ENCODE measurements at places on chromosomes 4 and X.

- DNase-seq, result no peak
Measured at GRCh38 chr4:76078033-76078613, 3.6 kb downstream of the ART3 start.

DNA sequence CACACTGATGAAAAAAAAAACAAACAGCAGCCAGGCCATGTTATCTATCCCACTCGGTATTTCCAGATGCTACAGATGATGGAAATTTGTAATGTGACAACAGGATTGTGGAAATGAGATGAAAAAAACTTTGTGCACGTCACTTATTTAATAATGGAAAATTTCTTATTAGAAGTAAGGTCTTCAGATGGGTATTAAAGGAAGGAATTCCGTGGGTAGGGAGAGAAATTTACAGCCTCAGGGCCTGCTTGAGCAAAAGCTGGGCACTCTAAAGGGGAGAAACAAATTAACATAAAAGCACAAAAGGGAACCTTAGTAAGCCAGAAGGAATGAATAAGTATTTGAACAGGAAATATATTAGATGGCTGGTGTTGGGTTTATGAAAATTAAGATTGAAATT lies 4.2 kb upstream of the PKD2 start:
- no peak for DNase-seq

GRCh38 chr4:173365359-173365996 lies 5.3 kb upstream of the SAP30 start:
- DNase-seq, result no peak

DNA sequence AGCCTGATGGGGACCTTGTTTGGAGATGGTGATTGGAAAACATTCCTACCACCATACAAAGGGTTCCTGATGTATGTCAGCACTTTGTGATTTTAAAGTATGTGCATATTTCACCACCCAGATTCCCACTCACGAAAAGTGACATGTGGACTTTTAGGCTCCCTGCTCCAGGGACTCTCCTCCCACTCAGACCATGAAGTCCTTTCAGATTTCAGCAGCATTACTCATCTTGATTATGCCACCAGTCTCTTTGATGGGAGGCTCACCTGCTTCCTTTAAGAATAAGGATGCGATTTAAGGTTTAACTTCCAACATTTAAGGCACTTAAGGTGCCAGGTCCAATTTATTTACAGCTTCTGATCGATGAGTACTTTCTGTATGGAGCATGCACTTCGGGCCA lies 204.4 kb downstream of the PPARGC1A start:
- DNase-seq, result no peak

- peak; percentile 69 for DNase-seq
Measured at GRCh38 chrX:39475372-39475771, 622.4 kb downstream of the BCOR start.

GRCh38 chr4:56626963-56627362 lies 54.1 kb downstream of the HOPX start:
- DNase-seq, result no peak

GRCh38 chrX:154515090-154515965 lies 704 bp downstream of the FAM3A start:
- DNase-seq, result no peak

GRCh38 chrX:131613260-131613659 lies 69.4 kb downstream of the OR13H1 start:
- no peak for DNase-seq

DNA sequence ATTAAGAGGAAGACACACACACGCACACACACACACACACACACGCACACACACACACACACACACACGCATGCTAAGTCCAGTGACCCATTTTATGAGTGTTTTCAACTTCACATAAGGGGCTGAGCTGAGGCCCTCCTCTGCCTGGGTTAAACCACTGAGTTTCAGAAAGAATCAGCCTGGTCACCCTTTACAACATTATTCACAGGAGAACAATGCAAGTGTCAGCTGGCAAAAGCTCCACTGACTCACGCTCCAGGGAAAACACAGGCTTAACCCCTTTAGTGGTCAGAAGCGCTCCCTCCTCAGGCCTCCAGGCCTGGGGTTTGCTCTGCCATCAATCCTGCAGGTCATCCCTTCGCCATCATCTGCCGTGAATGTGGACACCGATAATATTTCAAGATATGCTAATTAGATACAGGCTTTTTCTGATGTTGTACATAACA lies 46.9 kb downstream of the ACOX3 start:
- peak; percentile 66 for DNase-seq

DNA sequence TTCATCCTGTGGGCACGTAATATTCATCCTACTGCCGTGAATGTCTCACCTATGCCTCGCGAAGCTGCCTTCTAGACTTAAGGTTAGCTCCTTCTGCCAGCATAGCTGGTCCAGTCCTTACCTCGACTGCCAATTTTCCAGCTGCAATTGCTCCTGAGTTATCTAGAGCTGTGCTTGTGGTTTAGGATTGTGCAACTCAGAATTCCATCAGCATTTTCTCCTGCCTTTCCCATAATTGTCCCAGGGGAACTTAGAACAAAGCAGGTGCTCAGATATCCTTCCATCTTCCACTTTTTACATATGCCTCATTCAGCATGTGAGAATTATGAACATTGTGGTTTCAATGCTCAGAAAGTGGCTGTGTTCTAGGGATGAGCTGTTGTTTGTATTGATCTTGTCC lies 131.4 kb upstream of the ADGRL3 start:
- no peak for DNase-seq

DNA sequence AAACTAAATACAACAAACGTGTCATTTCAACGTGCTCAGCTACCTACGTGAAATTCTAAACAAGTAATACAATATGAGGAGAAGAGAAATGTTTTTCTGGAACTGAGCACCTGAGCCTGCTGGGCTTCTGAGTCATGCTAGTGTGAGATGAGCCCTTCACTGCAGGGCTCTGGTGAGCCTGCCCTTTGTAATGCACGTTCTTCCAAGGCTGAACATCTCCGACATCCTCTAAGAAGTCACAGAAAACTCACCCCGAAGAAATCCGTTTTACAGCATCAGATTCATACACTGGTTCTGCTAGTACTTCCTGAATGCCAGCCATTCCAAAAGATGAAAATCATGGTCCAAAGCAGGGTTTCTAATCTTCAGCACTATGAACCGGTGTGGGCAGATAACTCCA lies 157.1 kb downstream of the AMELX start:
- no peak for DNase-seq

GRCh38 chrX:70452143-70452733 lies 7.6 kb downstream of the DLG3 start:
- DNase-seq, result peak; percentile 68

GRCh38 chr4:118175506-118175905 lies 141.2 kb downstream of the NDST3 start:
- DNase-seq, result no peak

GRCh38 chrX:49171752-49172279 lies at the start of gene PLP2:
Gene PLP2, plus strand, starts transcription at chrX:49171898. Its CDS starts 103 bp downstream, at chrX:49172001.
- DNase-seq, result no peak

GRCh38 chr4:142596595-142596994 lies 249.5 kb downstream of the INPP4B start:
- DNase-seq, result no peak

GRCh38 chr4:121272526-121272925 lies 108.3 kb downstream of the QRFPR start:
- DNase-seq, result no peak

DNA sequence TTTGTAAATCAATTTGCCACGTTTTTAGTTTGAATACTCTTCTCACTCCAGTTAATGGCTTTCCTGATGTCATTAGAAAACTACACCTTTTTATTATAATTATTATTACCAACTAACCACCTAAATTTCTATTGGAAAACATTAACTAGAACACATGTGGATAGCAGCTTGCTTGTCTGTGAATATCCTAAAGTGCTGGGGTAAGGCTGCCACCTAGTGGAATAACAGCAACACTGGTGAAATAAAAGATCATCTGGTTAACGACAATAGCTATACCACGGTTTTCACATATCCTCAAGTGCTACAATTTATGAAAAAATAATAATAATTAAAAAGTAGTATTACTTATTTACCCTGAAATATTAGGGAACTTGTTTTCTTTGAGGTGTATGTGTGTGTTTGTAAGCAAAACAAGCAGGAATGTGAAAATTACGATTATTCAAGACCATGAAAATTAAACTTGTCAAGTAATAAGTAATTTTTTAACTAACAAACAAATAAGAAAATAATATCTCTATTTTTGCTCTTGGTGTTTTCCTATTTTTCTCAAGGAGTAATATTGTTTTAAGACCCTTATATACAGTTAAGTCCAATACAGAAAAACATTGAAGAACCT lies 130.1 kb upstream of the TECRL start:
- peak; percentile 51 for DNase-seq

- no peak for DNase-seq
Measured at GRCh38 chr4:83174844-83175414, 60.4 kb upstream of the PLAC8 start.

GRCh38 chr4:176745902-176746301 lies 46.8 kb downstream of the VEGFC start:
- no peak for DNase-seq

GRCh38 chr4:174580597-174580996 lies 58.3 kb upstream of the HPGD start:
- DNase-seq, result no peak

DNA sequence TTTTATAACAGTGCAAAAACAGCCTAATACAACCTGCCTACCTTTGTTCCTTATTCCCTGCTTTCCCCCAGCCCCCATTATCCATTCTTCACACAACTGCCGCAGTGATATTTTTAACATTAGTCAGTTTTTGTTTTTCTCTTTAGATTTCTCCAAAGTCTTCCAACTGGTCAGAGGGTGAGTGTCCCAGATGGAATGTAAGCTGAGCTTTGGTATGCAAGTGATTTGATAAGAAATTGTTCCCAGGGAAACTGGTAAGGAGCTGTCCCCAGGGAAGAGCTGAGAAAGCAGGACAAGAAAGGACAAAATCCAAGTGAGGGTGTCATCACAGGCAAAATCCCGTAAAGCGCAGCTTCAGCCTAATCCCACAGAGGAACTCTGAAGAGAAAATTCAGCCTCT lies 475.5 kb upstream of the ADGRL3 start:
- DNase-seq, result no peak

DNA sequence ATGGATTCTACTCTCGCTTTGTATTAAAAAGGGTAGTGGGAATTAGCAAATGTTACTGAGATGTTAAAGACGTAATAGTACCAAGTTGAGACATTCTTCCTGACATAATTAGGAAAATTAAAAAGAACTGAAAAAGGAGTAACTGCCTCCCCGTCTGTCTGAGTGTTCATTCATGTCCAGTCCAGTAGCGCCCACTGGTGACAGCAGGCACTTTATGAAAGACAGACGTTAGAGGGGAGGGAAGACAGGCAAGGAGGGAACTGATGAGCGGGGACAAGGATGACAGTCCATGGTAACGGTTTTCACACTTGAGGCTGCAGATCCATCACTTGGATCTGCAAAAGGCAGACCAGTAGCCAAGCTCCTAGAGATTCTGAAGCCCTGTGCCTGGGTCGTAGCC lies 326.7 kb downstream of the STK32B start:
- no peak for DNase-seq

DNA sequence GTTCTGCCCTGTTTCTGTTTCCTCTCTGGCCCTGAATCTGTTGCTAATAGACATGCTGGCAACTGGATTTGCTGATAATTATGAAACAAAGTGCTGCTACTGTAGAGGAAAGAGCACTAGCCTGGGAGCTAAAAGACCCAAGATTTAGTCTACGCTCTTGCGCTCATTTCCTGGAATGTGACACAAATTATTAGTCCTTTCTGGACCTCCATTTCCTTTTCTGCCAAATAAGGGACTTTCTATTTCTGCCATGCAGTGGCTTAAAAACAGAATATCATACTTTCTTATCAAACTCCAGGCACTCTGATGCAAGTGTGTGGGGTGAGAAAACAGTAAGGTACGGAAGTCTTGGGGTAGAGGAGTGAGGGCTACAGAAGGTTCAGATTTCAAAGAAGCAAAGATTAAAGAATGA lies 48.3 kb upstream of the GPR174 start:
- DNase-seq, result no peak

GRCh38 chr4:164023214-164023613 lies 528.7 kb downstream of the TMA16 start:
- no peak for DNase-seq

GRCh38 chrX:101450085-101450484 lies 35.2 kb upstream of the ARMCX4 start:
- no peak for DNase-seq

GRCh38 chr4:99649778-99650177 lies 7.8 kb downstream of the C4orf54 start:
- no peak for DNase-seq

GRCh38 chrX:10926891-10927290 lies 184.2 kb upstream of the HCCS start:
- DNase-seq, result no peak

DNA sequence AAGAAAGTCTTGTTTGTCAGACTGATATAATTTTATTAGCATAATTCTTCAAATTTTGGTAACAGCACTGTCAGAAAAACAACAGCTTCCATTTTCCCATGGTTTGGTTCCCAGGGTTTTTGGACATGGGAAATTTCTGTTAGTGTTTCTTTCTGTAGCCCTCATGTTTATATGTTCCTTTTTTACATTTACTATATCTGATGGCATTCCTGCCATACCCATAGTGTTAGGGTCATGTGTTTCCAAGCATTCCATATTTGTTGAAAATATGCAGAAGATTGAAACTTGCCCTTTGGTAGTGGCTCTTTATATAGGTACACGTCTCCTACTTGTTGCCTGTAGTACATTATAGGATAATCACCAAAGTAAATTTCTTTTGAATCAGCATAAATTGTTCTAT lies 65.8 kb downstream of the PDLIM5 start:
- DNase-seq, result no peak

GRCh38 chr4:2937146-2937857 lies 25.9 kb downstream of the NOP14 start:
- no peak for DNase-seq

DNA sequence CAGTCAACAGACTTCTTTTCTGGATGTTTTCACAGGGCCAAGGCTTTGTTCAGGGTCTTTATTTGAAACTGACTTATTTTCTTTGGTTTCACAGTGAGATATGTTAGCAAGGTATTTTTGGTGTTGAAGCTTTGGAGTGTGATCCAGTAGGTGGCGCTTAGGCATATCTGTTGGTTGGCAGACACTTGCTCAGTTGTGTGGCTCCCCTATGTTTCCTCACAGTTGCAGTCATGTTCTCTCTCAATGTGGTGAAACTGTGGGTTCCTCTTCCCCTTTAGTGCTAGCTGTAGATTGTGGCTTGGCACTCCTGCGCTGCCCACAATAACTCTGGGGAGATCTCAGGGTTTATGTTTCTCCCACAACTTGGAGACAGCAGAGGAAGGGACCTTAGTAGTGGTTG lies 460.8 kb downstream of the SLITRK2 start:
- DNase-seq, result no peak

DNA sequence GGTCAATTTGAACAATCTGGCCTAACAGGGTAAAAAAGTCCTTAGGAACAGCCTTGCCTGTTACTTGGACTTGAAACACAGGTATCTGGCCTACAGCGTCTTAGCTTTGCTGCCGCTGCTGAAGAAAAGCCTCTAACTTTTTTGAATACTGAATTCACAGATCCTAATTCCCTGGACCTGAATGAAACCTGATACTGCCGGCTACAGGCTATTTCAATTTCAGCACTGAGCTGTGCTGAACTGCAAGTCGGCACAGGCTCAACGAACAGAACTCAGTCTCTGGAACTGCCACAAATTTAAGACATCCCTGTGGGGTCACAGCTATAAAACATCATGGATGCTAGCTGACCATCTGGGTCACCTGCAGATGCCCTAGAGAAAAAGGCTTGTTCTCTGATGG lies 7.2 kb downstream of the NR0B1 start:
- no peak for DNase-seq

GRCh38 chr4:18105030-18106011 lies 83.8 kb upstream of the LCORL start:
- DNase-seq, result no peak
